ENCODE measurements at places on chromosomes 1 and 21. TPM values are rescaled to one million over a fixed set of nuclear protein-coding genes. Genes with fewer than 3 reads are reported as not detected.

GRCh38 chr21:42221581-42222345 lies 2.8 kb downstream of the ABCG1 start:
- no peak for DNase-seq

DNA sequence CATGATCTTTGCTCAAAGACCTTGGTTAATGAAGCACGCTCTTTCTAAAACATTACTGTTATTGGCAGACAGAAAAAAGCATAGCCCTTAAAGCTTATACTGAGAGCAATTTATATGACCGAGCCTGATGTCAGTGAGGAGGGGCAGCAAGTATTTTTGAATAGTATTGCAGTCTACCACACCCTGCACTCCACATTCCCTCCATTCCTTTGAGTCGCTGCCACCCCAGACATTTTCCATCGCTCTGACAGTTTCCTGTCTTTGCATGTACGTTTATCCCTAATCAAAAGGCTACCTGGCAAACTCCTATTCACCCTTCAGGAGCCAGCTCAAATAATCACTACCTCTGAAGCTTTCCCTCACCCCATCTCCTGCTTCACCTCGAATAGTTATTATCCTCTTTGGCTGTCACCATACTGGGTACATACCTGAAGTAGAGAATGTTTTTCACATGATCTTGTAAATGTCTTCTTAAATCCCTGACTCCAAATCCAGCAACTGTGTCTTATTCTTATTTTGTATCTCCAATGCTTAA lies 5.5 kb upstream of the JUN start:
- no peak for DNase-seq

Gene AADACL3
- total RNA-seq = 2.3 TPM

Gene GJB5
- 0.71 TPM for total RNA-seq

- peak; percentile 74 for DNase-seq
These were observed 255.7 kb downstream of the OMA1 start for GRCh38 chr1:58290685-58291372.

Measured in H1 (cell line).